NB4 (cell line): ENCODE measurements at places on chromosomes 16 and 17.

- no peak for DNase-seq
These were observed 17.8 kb downstream of the CDH16 start for GRCh38 chr16:66900721-66901441.

DNA sequence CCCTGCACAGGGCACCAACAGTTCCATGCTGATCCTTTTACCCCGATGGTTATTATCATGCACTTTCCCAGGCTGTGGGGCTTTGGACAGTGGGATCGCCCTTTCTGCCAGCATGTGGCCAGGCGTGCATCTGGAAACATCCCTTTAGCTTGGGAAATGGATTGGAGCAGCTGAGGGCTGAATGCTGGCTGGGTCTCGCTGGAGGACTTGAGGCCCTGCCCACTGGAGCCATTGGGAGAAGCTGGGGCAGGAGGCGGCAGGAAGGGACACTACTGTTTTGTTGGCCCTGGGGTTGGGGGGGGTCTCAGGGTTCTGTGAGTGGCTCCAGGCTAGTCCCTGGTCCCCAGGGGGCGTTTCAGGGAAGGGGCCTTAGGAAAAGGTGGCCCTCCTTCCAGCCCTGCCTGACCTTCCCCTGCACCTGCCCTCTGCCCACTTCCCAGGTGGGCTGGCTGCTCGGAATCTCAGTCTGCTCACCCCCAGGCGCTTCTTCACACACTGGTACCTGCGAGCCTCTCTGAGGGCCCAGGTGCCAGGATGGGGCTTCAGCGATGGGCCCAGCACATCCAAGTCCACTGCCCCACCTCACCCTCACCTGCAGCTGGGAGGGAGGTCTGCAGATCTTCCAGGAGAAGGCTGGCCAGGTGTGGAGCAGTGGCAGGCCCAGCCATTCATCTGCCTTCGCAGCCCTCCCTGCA is 1.6 kb upstream of the ADGRG3 start:
- DNase-seq = no peak

GRCh38 chr16:637081-638018 is 1.2 kb upstream of the METTL26 start:
- peak; percentile 83 for DNase-seq

- DNase-seq = no peak
These were observed 15.6 kb downstream of the MOSMO start for GRCh38 chr16:22023505-22023904.

- no peak for DNase-seq
These were observed 49.2 kb downstream of the SREBF1 start for GRCh38 chr17:17787568-17787967.

DNA sequence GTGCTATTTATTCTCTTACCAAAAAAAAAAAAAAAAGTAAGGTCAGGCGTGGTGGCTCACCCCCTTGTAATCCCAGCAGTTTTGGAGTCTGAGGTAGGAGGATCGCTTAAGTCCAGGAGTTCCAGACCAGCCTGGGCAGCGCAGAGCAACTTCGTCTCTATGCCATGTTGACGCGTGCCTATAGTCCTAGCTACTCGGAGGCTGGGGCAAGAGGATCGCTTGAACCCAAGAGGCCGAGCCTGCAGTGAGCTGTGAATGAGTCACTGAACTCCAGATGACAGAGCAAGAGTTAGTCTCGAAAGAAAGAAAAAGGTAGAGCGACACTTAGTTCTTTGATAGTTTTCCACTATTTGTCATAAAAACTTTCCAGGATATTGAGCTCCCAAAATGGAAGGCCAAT is 1.4 kb upstream of the TENT4B start:
- DNase-seq = peak; percentile 43

- DNase-seq = peak; percentile 66
These were observed 13.5 kb upstream of the DYNLRB2 start for GRCh38 chr16:80527297-80527696.

DNA sequence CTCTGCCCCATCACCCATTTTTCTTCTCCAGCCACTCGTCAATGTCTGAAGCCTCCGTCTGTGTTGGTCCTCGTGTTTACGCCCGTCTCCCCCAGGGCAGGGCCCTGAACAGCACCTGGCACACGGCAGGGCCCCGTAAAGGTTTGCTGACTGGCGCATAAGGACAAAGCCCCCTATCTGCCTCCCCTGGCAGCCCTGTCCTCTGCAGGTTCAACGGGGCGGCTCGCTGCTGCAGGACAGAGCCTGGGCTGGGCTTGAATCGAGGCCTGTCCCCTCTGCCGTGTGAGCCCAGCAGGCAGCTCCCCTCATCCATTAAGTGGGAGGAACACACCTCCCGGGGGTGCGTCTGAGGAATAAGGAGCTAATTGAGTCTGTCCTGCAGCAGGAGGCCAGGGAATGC is 46.1 kb upstream of the PABPN1L start:
- DNase-seq = no peak

- peak; percentile 42 for DNase-seq
These were observed 19.9 kb downstream of the NQO1 start for GRCh38 chr16:69706256-69706974.

DNA sequence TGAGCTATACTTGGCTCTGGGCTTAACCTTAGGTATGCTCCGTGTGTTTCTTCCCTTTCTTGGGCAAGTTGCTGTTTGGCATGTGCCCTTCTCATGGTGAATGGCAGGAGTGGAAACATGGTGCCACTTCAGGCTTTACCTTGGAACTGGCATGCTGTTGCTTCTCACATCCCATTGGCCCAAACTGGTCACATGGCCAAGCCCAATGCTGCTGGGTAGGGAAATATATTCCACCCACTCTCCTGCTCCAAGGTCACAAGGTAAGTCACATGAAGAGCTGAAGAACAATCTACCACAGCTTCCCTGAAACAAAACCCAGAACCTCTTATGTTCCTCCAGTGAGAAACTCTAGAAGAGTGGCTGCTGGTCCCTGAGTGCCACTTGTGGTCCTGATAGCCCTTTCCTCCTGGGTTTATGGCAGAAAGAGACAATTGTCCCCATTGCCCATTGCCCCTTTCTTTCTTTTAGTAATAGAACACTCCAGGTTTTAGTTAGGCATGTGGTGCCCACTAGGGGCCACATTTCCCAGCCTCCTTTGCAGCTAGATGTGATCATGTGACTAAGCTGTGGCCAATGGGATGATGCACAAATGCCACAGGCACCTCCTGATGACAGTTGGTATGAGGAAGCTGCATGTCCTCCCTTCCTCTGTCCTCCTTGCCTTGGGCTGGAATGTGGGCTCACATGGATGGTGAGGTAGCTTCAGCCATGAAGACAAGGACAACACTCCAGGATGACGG is 50.3 kb downstream of the MEOX1 start:
- peak; percentile 36 for DNase-seq

- DNase-seq = no peak
These were observed 3.2 kb downstream of the NTN1 start for GRCh38 chr17:9024497-9024896.

DNA sequence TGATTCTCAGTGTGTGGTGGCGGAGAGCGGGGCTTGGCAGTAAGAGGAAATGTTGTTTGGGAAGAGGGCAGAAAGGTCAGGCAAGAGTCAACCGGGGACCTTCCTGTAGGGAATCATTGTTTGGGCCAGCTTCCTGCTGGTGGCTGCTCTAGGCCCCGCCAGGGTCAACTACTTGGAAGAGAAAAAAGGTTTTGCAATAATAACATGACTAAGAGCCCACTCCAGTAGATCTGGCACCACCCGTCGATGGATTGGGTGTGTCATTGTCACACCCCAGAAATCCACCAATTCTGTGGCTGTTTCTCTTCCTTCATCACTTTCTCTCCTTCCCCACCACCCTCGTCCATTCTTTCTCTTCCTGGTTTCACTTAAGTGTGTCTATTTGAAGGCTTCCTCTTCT is 4.2 kb upstream of the KRT24 start:
- DNase-seq = peak; percentile 24

DNA sequence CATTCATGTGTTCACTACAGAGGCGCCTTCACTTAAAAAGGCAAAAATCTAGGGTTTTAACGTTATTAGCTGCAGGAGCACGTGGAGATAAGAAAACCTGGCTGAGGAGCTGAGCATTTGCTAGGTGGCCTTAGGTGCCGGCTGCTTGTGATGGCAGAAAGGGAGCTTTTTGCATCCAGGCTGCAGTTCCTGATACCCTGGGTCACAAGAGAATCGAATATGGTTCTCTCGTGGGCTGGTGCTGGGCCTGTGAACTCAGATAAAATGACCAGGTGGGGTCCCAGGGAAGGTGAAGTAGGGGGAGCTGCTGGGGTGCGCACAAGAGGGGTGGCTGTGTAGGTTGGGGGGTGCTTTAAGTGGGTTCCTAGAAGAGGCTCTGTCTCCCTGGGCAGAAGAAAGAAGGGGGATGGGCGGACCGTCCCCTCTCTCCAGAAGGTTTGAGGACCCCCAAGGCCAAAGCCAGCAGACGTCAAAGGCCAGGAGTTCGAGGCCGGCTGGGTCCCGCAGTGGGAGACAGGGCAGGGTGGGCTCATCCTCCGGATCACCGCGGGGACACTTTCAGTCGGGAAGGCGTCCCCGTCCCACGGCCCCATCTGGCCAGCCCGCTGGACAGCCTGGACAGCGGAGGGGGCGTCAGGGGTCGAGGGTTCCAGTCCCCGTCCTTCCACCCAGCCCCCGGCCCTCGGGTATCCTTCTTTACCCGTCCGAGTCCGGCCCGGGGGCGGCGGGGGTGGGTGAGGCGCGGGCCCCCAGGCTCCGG is 740 bp upstream of the CMIP start:
- no peak for DNase-seq

DNA sequence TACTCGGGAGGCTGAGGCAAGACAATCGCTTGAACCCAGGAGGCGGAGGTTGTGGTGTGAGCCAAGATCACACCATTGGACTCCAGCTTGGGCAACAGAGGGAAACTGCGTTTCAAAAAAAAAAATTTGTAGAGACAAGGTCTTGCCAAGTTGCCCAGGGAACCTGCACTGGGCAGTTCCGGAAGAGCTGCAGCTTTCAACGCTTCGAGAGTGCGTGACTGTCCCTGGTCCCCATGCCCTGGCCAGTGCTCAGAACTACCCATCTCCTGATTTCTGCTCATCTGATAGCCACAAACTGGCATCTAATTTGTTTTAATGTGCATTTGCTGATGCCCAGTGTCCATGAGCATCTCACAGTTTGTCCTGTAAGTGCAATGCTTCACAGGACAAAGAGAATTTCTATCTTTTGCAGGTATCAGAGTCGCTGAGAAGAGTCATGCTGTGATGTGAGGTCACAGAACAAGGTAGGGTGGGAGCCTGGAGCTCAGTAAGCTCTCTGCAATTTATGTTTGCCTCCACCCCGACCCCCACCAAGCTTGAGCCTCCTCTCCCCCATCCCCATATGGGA is 3.9 kb downstream of the ACTG1 start:
- DNase-seq = no peak

- no peak for DNase-seq
These were observed 13.5 kb downstream of the MTHFSD start for GRCh38 chr16:86541560-86541959.

- DNase-seq = no peak
These were observed 431.2 kb downstream of the SLC39A11 start for GRCh38 chr17:72661116-72661944.

GRCh38 chr16:57231821-57232350 is 13.2 kb upstream of the ARL2BP start:
- DNase-seq = no peak

DNA sequence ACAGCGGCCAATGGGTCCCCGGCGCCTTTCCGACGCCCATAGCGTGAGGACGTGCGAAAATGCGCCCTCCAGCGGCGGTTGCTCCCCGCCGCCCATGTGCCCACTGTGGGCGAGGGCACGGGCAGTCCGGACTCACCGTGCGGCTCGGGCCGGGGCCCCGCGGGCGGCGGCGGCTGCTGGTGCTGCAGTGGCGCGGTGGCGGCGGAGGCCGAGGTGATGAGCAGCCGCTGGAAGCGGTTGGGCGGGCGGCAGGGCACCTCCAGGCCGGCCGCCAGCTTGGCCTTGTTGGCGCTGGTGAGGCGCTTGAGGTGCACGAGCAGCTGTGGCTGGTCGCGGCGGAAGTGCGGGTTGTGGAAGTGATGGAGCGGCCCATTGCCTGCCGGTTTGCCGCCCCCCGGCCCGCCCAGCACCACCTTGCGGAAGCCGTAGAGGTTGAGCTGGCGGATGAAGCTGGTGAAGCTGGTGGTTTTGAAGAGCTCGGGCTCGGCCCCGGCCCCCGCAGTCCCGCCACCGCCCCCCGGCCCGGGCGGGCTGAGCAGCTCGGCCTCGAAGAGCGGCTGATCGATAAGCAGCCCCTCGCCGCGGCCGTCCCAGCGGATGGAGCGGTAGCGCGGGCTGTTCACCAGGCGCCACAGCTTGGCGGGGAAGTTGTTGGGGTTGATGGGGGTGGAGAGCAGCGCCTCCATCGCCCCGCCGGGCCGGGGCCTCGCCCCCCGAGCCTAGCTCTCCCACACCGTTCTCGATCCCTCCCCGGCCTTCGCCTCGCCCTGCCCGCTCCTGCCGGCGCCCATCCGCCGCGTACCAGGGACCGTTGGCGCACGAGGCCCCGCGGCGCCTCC is at the start of gene HSF5:
Gene HSF5, minus strand, starts transcription at position 820 of the 839 bp plus-strand sequence. Its CDS starts 134 bp downstream, at position 686.
- no peak for DNase-seq

DNA sequence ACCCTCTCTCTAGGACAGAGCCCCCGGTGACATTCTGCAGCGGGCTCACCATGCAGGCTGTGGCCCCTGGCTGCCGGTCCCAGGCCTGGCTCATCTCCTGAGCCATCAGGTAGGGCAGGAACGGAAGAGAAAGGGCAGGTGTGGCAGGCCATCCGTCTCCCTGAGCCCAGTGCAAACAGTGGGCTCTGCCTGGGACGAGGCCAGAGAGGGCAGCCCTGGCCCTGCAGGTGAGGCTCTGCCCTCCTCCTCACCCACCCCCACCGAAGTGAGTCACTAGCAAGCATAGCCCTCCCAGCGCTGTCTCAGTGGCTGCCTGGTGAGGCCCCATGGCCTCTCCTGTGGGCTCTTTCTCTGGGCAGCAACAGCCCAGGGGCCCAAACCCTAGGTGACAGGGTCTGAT is 14.5 kb downstream of the OTOP3 start:
- DNase-seq = no peak

DNA sequence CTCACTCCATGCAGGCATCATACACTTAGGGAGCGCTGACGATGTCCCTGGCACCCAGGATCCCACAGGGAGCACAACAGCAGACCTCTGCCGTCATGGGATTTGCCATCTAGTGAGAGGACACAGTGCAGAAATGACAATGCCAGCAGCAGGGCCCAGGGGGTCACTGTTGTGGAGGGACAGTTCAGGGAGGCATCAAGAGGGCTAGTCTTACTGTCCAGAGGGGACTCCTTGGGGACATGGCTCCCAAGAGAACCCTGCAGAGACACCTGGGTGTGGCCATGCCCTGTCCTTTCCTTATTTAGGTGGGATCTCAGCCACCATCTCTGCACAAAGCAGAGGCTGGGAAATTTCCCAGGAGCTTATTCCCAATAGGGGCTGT is 73.7 kb downstream of the CRISPLD2 start:
- no peak for DNase-seq

DNA sequence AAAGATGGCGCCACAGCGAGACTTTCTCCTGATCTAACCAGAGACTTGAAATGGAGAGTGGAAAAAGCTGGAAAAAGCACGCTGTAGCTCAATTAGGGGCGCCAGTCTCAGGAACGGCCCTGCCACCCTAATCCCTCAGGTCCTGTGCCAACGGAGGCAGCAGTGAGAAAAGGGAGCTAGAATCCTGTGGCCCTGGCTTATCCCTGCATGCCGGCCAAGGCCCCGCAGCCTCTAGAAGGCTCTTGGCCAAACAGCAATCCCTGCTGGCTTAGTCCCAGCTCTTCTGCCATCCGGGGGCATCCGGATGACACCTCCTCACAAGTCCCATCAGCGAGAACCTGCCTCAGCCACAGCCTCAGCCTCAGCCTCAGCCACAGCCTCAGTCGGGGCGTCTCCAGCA is 69.8 kb downstream of the MRM3 start:
- no peak for DNase-seq
